Uterus (tissue), 4 donors: ENCODE measurements at places on chromosomes 1 and 21. TPM values are rescaled to one million over a fixed set of nuclear protein-coding genes. Genes with fewer than 3 reads are reported as not detected.

GRCh38 chr1:217534566-217534965 lies 96.3 kb downstream of the GPATCH2 start:
- no peak overlapping the region for H3K27ac ChIP-seq
- H3K4me3 ChIP-seq, result no peak overlapping the region
- H3K27me3 ChIP-seq, result no peaks in the 10 kb centered on the region
- no peak for DNase-seq

DNA sequence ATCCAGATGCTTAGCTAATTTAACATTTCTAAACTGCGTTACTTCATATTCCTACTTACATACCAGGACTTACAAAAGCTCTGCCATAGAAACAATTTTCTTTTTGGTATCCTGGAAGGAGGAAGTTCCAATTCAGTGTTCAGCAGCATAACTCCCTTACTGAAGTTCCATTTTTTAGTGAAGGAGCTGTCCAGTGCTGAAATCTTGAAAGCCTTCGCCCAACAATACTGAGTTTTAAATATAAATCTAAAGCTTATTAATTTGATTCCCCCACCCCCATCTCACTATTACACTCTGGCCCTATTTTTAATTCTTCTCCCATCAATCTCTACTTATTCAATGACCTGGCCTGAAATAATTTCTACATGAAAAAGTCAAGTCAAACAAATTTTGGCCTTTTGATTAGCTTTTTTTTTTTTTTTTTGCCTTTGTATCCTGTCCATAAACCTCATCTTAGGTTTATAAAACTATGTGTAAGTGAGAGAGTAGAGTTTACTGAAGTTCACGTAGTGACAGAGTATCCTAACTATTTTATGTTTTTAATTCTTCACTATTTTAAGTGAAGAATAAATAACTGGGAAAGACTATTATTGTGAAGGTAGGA lies 323.0 kb upstream of the PLD5 start:
- no peak overlapping the region for H3K4me3 ChIP-seq
- H3K27ac ChIP-seq, result no peak overlapping the region
- no peaks in the 10 kb centered on the region for H3K27me3 ChIP-seq
- no peak for DNase-seq
- H3K4me1 ChIP-seq, result no peaks in the 10 kb centered on the region

GRCh38 chr1:172936088-172936645 lies 114.6 kb downstream of the TNFSF18 start:
- no peak for DNase-seq
- no peaks in the 10 kb centered on the region for H3K36me3 ChIP-seq
- H3K4me3 ChIP-seq, result no peak overlapping the region
- no peak overlapping the region for H3K27ac ChIP-seq

HFM1 gene
- total RNA-seq, result 8.2 TPM

GRCh38 chr1:119729044-119729443 lies 17.3 kb downstream of the PHGDH start:
- H3K4me1 ChIP-seq, result no peaks in the 10 kb centered on the region
- H3K36me3 ChIP-seq, result no peaks in the 10 kb centered on the region
- no peak overlapping the region for H3K4me3 ChIP-seq
- no peak overlapping the region for H3K27ac ChIP-seq
- no peak for DNase-seq

DNA sequence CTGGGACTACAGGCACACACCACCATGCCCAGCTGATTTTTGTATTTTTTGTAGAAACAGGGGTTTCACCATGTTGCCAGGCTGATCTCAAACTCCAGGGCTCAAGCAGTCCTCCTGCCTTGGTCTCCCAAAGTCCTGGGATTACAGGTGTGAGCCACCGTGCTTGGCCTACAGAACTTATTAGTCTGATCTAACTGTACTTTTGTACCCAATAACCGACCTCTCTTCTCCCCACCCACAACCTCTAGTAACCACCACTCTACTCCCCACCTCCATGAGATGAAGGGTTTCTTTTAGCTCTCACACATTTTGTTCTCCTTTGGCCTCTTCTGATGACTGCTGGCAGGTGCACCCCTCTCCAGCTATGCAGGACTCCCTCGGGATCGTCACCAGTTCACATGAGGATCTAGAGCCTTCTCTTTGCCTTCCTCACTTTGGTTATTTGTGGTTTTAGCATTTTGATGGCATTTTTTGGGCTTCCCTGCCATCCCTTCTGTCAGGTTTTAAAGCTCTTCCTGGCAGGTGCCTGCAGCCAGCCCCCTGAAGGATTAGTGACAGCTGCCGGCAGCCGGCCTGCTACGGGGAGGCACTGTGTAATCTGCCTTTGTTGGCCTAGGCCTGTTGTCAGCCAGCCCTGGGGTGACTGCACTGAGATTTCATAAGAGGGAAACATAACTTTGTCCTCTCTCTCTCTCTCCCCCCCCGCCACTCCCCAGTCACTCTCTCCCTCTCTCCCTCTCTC lies 99.8 kb upstream of the ATP1A1 start:
- H3K4me1 ChIP-seq, result no peaks in the 10 kb centered on the region
- DNase-seq, result no peak
- no peaks in the 10 kb centered on the region for H3K27me3 ChIP-seq
- no peak overlapping the region for H3K4me3 ChIP-seq

GRCh38 chr1:209162651-209163050 lies 420.9 kb upstream of the CAMK1G start:
- no peaks in the 10 kb centered on the region for H3K36me3 ChIP-seq
- no peak for DNase-seq
- no peaks in the 10 kb centered on the region for H3K27me3 ChIP-seq
- H3K4me3 ChIP-seq, result no peak overlapping the region
- no peak overlapping the region for H3K27ac ChIP-seq
- no peaks in the 10 kb centered on the region for H3K4me1 ChIP-seq

RGSL1 gene
- total RNA-seq, result not detected

GRCh38 chr1:150764617-150765101 lies 919 bp downstream of the CTSS start:
- no peaks in the 10 kb centered on the region for H3K27me3 ChIP-seq
- H3K4me1 ChIP-seq, result no peaks in the 10 kb centered on the region
- no peak for DNase-seq
- H3K36me3 ChIP-seq, result no peaks in the 10 kb centered on the region

- no peak overlapping the region for H3K27ac ChIP-seq
- no peak for DNase-seq
- no peak overlapping the region for H3K4me3 ChIP-seq
- no peaks in the 10 kb centered on the region for H3K36me3 ChIP-seq
- no peaks in the 10 kb centered on the region for H3K4me1 ChIP-seq
These were observed 85.7 kb upstream of the RALGPS2 start for GRCh38 chr1:178639326-178639725.

- H3K27ac ChIP-seq, result peak overlapping the region; percentile 1
- H3K4me3 ChIP-seq, result peak overlapping the region; percentile 60
- no peaks in the 10 kb centered on the region for H3K27me3 ChIP-seq
These were observed 979 bp downstream of the RASSF5 start for GRCh38 chr1:206508130-206508889.

DNA sequence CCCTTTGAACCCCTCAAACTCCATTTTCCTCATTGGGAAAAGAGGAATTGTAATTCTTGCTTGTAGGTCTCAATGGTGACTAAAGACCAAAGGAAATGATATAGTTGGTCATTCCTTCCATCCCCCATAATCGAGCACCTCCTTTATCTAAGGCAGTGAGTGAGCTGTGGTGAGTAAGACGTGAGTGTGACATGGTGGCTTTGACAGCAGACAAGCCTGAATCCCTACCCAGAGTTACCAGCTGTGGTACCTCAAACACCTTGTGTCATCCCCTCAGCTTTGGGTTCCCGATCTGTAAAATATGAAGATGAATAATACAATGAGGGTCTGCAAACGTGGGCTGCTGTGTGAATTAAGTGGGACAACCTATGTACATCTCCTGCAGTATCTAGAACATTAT lies 8.4 kb downstream of the TRAF5 start:
- no peaks in the 10 kb centered on the region for H3K4me1 ChIP-seq
- no peak overlapping the region for H3K27ac ChIP-seq
- no peak overlapping the region for H3K4me3 ChIP-seq
- no peaks in the 10 kb centered on the region for H3K27me3 ChIP-seq

- DNase-seq, result no peak
- no peaks in the 10 kb centered on the region for H3K27me3 ChIP-seq
- H3K27ac ChIP-seq, result no peak overlapping the region
- H3K4me1 ChIP-seq, result no peaks in the 10 kb centered on the region
- no peaks in the 10 kb centered on the region for H3K36me3 ChIP-seq
These were observed 27.7 kb downstream of the CR1L start for GRCh38 chr1:207672522-207673130.

DNA sequence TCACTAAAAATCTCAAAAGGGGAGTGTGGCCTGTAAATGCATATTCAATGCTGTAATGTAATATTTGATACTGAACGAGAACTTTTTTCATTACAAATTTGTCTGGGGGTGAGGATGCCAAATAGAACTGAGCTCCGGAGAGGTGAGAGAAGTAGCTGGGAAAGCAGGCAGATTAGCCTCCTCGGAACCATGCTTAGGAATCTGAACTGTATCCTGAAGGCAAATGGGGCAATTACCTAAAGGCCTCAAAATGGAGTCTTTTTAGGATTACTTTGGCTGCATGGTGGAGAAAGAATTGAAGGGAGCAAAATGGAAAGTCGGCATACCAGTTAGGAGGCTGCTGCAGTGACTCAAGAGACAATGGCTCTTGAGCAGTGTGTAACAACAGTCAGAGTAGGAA lies 178.8 kb downstream of the CDC7 start:
- no peaks in the 10 kb centered on the region for H3K36me3 ChIP-seq
- H3K4me1 ChIP-seq, result no peaks in the 10 kb centered on the region
- no peak overlapping the region for H3K4me3 ChIP-seq
- H3K27me3 ChIP-seq, result no peaks in the 10 kb centered on the region
- no peak overlapping the region for H3K27ac ChIP-seq

GRCh38 chr21:44405091-44405947 lies 50.0 kb upstream of the LRRC3 start:
- no peaks in the 10 kb centered on the region for H3K27me3 ChIP-seq
- H3K4me3 ChIP-seq, result no peak overlapping the region
- H3K4me1 ChIP-seq, result no peaks in the 10 kb centered on the region
- DNase-seq, result no peak
- H3K27ac ChIP-seq, result no peak overlapping the region
- H3K36me3 ChIP-seq, result no peaks in the 10 kb centered on the region

GJA8 gene
- not detected for total RNA-seq

DNA sequence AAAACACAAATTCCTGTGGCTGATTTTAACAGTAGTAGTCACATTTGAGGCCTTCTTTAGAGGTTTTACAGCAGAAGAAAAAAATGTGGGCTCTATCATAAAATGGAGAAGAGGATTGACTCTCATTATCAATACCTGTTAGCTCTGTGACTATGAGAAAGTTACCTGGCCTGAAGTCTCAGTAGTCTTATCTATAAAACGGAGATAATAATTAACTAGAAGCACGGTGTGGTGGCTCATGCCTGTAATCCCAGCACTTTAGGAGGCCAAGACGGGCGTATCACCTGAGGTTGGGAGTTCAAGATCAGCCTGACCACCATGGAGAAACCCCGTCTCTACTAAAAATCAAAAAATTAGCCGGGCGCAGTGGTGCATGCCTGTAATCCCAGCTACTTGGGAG lies 90.4 kb upstream of the PLPPR4 start:
- H3K4me3 ChIP-seq, result no peak overlapping the region
- H3K4me1 ChIP-seq, result no peaks in the 10 kb centered on the region
- no peaks in the 10 kb centered on the region for H3K27me3 ChIP-seq
- no peaks in the 10 kb centered on the region for H3K36me3 ChIP-seq

- no peak overlapping the region for H3K27ac ChIP-seq
- no peak overlapping the region for H3K4me3 ChIP-seq
- H3K4me1 ChIP-seq, result no peaks in the 10 kb centered on the region
- no peaks in the 10 kb centered on the region for H3K36me3 ChIP-seq
- H3K27me3 ChIP-seq, result no peaks in the 10 kb centered on the region
These were observed 7.0 kb downstream of the TNNT2 start for GRCh38 chr1:201370500-201370899.

- peak overlapping the region; percentile 100 for H3K27ac ChIP-seq
- H3K4me3 ChIP-seq, result peak overlapping the region; percentile 48
- H3K4me1 ChIP-seq, result peaks cover 3% of the 10 kb centered on the region
These were observed 3.8 kb downstream of the IRF2BP2 start for GRCh38 chr1:234605983-234606783.

GRCh38 chr1:111671852-111672251 lies 52.3 kb downstream of the RAP1A start:
- no peak overlapping the region for H3K4me3 ChIP-seq
- no peaks in the 10 kb centered on the region for H3K36me3 ChIP-seq
- H3K4me1 ChIP-seq, result peaks cover 4% of the 10 kb centered on the region
- peak overlapping the region; percentile 52 for H3K27ac ChIP-seq

- H3K27ac ChIP-seq, result no peak overlapping the region
- DNase-seq, result no peak
- H3K4me1 ChIP-seq, result no peaks in the 10 kb centered on the region
- no peaks in the 10 kb centered on the region for H3K36me3 ChIP-seq
- no peaks in the 10 kb centered on the region for H3K27me3 ChIP-seq
These were observed 148.5 kb upstream of the EDN2 start for GRCh38 chr1:41632781-41633575.

DNA sequence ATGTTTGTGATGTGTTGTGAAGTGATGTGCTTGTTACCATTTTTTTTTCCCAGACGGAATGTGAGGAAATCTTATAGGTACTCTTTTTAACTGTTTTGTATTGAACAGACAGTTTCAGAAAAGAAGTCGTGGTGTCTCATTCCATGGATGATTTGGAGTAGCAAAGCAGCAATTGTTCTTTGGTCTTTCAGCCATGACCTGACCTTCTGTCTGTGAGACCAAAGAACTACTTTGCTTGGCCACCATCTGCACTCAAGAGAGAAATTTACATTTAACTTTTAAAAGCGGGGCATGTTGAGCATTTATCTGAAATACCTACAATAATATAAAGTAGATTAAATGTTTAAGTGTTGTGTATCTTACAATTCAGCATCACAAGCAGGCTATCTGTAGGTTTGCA lies 90.2 kb downstream of the SDCCAG8 start:
- no peak overlapping the region for H3K27ac ChIP-seq
- H3K36me3 ChIP-seq, result no peaks in the 10 kb centered on the region
- no peaks in the 10 kb centered on the region for H3K4me1 ChIP-seq
- DNase-seq, result no peak
- H3K27me3 ChIP-seq, result no peaks in the 10 kb centered on the region
- no peak overlapping the region for H3K4me3 ChIP-seq

DNA sequence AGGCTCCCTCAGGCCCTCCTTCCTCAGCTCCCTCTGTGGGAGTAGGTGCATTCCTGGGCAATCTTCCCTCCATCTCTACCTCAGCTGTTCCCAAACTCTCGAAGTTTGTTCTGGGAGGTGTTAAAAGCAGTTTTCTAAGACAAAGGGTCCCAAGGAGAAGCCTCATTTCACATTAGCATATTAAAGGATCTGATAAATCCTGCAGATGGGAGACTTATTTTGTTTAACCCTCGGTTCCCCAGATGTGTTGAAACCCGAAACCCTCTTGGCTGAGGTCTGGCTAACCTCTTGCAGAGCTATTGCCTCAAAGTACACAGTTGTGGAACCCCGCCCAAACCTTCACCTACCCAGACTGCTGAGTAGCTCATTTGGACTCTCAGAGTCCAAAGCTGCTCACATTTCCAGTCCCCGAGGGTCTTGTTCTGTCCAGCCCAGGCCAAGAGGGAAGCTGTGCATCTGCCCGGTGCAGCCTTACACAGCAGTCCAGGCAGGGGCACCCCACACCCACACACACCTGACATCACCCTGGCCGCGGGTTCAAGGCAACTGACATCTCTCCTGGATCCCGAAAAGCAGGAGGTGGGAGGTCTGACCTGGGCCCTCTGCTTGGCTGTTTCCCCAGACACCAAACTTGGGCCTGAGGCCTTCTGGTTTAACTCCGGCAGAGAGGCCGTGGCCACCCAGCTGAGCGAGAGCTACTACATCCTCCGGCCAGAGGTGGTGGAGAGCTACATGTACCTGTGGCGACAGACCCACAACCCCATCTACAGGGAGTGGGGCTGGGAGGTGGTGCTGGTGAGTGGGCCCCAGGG lies 19.5 kb upstream of the SELENON start:
- no peaks in the 10 kb centered on the region for H3K27me3 ChIP-seq
- peak overlapping the region; percentile 55 for H3K27ac ChIP-seq
- peak; percentile 54 for DNase-seq
- H3K4me3 ChIP-seq, result no peak overlapping the region
